ENCODE measurements at places on chromosomes 1 and 21. TPM values are rescaled to one million over a fixed set of nuclear protein-coding genes. Genes with fewer than 3 reads are reported as not detected.
A peak's percentile ranks its signal among the peaks of the same experiment; 100 is the strongest.

Gene CORT
- 0.71 TPM for total RNA-seq

Gene PPIAL4G
- 0.44 TPM for total RNA-seq

Gene ITLN1
- total RNA-seq: not detected

Gene RNF223
- total RNA-seq: not detected

Gene CRYBG2
- total RNA-seq: 1.3 TPM

Gene ZFP69B
- total RNA-seq: 5.9 TPM

Gene FMO5
- total RNA-seq: 0.31 TPM

Gene KRTAP6-2
- total RNA-seq: not detected

Gene GNAT2
- 0.53 TPM for total RNA-seq

Gene MPZ
- total RNA-seq: 1.8 TPM

Gene PLEKHN1
- 3.5 TPM for total RNA-seq

Gene TEDDM1
- total RNA-seq: not detected

Gene FALEC
- not detected for total RNA-seq

Gene LYPD8
- total RNA-seq: not detected

Gene S100A16
- total RNA-seq: not detected

Gene DENND2C
- total RNA-seq: 0.59 TPM

Gene IRF6
- total RNA-seq: 1.2 TPM

Gene IFT25
- 57.2 TPM for total RNA-seq

Gene CD53
- total RNA-seq: 194 TPM

Gene LGR6
- 0.40 TPM for total RNA-seq

- no peak for DNase-seq
Observed at GRCh38 chr1:112457241-112457640, 51.5 kb upstream of the WNT2B start.

- no peak for DNase-seq
Observed at GRCh38 chr1:211625040-211625439, 46.1 kb upstream of the SLC30A1 start.

- DNase-seq: no peak
Observed at GRCh38 chr21:42250422-42251403, 31.8 kb downstream of the ABCG1 start.

GRCh38 chr1:111507411-111508201, 4.2 kb upstream of the ADORA3 start:
- peak; percentile 57 for DNase-seq

DNA sequence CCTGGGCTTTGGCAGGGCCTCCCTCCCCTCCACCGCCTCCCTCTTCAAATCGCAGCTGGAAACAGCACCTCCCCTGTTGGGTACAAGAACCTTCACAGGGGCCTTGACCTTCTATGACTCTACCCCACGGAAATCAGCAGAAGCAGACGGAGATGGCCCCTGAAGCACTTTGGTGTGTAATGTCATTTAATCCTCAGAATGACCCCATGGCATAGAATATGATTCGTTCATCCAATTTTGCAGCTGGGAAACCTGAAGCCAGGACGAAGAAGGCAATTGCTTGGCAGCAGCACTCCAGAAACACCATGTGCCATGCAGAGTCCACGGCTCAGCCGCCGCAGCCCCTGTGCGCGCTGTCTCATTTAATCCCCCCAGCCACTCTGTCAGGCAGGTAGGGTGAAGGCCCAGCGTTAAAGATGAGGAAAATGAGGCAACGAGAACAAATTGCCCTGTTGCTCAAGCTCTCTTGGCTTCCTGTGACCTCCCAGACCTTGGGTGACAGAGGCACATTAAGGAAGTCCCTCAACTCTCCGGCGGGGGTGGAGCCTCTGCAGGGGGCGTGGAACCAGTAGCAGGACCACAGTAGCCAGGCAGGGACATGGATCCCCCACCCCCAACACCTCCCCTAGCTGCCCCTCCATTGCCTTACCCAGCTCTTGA, 25.8 kb upstream of the LAPTM5 start:
- DNase-seq: no peak

- DNase-seq: peak; percentile 37
Observed at GRCh38 chr1:161218301-161219077, 3.4 kb downstream of the FCER1G start.

GRCh38 chr1:44777969-44778635, 2.8 kb downstream of the RPS8 start:
- DNase-seq: no peak

- no peak for DNase-seq
Observed at GRCh38 chr1:18557621-18558465, 72.8 kb upstream of the PAX7 start.

DNA sequence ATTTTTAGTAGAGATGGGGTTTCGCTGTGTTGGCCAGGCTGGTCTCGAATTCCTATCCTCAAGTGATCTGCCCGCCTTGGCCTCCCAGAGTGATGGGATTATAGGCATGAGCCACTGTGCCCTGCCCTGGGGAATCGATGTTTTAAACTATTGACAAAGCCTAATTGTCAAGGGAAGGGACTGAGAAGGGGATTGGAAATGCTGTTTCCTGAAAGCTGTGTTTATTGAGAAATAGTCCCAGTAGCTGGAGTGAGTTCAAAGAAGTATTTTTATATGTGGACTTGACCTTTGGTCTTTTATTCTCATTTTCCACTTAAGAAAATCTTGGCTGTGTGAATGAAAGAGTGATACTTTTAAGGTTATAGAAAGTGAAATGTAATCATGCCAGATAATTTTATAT, 47.5 kb downstream of the KIF1B start:
- no peak for DNase-seq

- no peak for DNase-seq
Observed at GRCh38 chr1:183571678-183572268, 18.5 kb downstream of the NCF2 start.

DNA sequence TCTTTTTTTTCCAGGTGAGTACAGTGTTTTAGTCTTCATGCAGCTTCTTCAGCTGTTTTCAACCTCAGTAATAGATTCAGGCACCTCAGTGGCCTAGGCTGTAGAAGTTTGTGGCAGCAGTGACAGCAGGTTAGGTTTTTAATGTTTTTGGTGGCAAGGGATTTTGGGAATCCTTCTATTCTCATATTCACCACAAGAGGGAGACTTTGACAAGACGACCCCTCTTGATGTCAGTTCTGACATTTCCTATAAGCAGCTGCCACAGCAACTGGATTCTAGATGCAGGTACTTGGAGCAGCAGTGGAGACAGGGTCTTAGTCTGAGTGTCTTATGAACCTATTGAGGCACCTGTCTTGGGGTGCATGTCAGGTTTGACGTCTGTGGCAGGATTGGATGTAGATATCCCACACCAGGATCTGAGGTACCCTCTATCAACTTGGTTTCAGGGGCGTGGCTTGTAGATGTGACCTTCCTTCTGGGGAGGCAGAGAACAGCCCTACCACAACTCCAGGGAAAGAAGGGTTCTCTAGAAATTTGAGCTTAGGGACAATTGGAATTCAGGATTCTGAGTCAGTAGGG, 1104.2 kb upstream of the TMPRSS15 start:
- no peak for DNase-seq

GRCh38 chr1:185406006-185406690, 89.1 kb upstream of the IVNS1ABP start:
- no peak for DNase-seq

DNA sequence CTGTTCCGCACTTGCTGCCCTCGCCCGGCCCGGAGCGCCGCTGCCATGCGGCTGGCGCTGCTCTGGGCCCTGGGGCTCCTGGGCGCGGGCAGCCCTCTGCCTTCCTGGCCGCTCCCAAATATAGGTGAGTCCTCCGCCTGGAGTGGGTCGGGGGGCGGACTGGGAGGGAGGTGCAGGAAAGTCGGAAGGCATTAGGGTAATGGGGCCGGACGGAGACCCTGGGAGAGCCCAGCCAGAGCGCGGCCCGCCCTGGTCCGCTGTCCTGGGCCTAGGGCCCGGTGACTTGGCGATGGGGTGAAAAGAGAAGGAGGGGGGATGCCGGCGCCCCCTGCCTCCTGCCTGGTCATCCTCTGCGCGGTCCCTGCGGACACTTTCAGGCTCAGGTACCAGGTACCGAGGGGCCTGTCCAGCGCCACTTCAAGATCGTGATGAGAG, 243 bp downstream of the ADAM15 start:
- DNase-seq: no peak

DNA sequence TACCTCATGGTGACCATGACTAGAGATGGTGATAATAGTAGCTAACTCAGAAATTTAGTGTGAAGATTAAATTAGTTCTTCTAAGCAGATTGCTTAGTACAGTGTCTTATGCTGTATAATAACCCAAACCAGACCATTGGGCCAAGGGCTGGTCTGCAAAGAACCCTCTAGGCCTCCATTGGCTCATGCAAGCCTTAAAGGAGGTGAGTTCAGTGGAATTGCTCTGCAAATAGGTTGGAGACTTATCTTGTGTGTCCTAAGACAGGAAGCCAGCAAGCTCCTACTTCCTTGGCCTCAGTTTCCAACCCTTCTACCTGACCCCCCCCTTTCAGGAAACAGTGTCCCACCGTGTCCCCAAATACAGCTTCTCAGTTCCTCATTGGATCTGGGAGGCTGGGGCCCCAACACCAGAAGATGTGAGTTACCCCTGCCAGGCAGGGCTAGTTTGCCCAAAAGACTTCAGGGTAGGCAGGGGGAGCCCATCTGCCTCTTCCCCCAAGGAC, 1.9 kb upstream of the MEF2D start:
- DNase-seq: no peak

DNA sequence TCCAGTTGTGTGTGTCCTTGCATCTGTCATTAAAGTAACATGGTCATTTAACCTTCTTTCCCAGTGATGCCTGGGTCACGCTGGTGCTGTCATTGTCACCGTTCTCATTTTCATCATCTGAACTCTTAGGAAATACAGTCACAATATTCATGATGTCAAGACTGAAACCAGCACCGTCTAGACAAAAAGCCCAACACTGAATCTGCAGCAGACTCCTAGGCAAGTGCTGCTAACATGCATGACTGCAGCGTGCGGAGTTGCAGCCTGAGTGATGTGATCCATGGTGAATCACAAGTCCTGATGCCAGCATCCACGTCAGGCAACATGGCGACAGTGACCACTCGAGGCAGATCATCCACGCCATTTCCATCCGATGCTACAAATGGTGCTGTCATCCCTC, 37.6 kb downstream of the MRPL37 start:
- no peak for DNase-seq

DNA sequence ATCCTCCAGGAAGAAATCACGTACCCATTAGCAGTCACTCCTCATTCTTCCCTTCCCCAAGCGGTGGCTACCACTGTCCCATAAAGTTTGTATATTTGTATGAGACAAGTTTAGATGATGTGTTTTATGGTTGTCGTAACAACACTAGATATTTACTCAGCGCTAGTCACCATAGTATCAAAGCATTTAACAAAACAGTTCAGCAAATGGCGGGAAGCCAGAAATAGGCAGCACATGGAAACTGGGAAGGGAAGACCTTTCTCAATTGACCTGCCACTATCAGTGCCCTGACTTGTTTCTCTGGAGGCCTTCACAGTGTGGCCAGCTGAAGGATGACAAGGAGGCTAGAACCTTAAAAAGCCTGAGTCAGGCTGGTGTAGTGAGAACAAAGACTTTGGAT, 31.1 kb downstream of the CNST start:
- no peak for DNase-seq

GRCh38 chr1:3627515-3628253, 2.9 kb downstream of the TPRG1L start:
- no peak for DNase-seq

GRCh38 chr1:192512426-192513162, 63.0 kb upstream of the RGS1 start:
- DNase-seq: no peak

DNA sequence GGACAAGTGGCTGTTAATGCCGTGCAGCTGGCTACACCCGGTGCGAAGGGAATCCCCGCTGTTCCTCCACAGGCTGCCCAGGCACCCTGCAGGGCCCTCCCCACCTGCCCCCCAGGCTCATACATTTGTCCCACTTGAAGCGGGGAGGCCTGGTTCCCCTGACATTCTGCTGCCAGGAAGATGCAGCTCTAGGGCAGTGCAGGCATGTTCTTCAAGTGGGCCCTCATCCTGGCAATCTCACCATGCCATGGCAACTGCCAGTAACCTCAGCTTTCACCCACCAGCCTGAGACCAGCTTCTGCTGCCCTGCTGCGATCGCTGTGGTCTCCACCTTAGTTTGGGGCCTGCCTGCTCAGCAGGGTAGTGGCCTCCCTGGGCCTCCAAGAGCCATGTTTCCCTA, 151.9 kb upstream of the COL6A1 start:
- no peak for DNase-seq

GRCh38 chr1:207935166-207935583, 24.2 kb upstream of the CD34 start:
- no peak for DNase-seq

DNA sequence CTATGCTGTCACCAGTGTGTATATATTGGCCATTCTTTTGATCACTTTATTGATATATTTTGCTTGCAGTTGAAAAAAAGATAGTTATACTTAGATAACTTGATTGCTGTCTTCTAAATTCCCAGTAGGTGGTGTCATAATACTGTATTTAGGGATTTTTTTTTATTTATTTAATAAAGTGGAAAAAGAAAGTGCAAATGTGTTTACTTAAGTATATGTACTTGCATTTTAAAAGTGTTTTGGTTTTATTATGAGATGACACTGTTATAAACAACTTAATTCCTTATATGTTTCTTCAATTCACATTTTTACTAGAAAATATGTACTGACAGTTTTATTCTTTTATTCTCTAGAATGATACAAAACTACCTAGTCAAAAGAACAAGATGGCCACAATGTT, 164.8 kb downstream of the USP25 start:
- DNase-seq: no peak

DNA sequence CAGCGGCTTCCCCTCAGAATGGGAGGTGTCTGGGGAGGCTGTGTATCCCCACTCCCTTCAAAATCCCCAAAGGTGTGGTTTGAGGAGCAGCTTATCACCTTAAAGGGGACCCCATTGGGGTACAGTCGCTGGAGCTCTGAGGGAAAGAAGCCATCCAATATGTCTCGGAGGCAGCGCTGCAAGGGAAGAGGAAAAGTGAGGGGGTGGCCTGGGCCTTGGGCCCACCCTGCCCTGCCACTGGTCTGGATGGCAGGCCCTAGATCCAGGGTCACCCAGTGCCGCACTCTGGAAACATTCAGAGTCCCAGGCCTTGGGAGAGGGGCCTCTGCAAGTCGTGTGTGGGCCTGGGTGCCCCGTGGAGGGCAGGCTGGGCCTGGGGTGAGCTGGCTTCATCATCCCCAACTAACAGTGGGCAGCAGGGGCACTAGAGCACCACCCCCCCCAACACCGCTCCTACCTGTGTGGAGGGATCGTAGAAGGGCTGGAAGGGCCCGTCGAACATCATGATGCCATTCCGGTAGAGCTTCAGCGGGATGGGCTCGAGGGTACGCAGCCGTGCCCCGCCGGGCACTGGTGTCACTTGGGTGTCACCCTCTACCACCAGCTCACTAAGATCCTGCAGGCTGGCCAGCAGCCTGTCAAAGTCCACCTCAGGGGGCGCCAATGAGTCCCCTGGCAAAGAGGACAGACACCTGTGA, 5.6 kb downstream of the SH3BGRL3 start:
- no peak for DNase-seq

- no peak for DNase-seq
Observed at GRCh38 chr1:44604157-44604955, 69.9 kb downstream of the TMEM53 start.

- no peak for DNase-seq
Observed at GRCh38 chr1:107934578-107934977, 30.4 kb downstream of the VAV3 start.
